ENCODE measurements at places on chromosomes 12 and 14. TPM values are rescaled to one million over a fixed set of nuclear protein-coding genes. Genes with fewer than 3 reads are reported as not detected.
A peak's percentile ranks its signal among the peaks of the same experiment; 100 is the strongest.

GRCh38 chr14:106848330-106849121 lies 1322.1 kb downstream of the TMEM121 start:
- DNase-seq: peak; percentile 12

GRCh38 chr12:109833307-109834189 lies at the start of gene TRPV4:
Gene TRPV4 (minus strand): TSS chr12:109833398. CDS start chr12:109814796, 18,602 bp downstream.
- DNase-seq: no peak

P2RX2 gene
- total RNA-seq: not detected

GRCh38 chr14:52044791-52045522 lies 23.9 kb downstream of the NID2 start:
- no peak for DNase-seq

RND1 gene
- 3.7 TPM for total RNA-seq
